ENCODE measurements at places on chromosomes 6 and 20.
A peak's percentile ranks its signal among the peaks of the same experiment; 100 is the strongest.

DNA sequence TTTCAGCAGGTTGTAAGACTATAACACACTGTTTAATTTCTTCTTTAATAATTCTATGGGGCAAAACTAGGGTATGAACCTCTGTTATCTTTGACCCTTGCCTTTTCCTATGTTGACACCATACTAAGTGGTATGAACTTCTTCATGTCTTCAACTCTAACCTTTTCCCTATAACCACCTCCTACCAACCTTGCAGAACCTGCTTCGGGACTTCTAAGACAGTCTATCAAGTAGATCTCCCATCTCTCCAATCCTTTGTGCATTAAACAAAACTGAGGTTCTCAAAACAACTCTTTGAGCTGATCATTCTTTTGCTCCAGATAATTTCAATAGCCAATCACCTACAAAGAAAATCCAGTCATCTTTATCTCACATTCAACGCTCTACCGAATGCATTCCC, 23.4 kb downstream of the SNAP91 start:
- DNase-seq, result no peak

DNA sequence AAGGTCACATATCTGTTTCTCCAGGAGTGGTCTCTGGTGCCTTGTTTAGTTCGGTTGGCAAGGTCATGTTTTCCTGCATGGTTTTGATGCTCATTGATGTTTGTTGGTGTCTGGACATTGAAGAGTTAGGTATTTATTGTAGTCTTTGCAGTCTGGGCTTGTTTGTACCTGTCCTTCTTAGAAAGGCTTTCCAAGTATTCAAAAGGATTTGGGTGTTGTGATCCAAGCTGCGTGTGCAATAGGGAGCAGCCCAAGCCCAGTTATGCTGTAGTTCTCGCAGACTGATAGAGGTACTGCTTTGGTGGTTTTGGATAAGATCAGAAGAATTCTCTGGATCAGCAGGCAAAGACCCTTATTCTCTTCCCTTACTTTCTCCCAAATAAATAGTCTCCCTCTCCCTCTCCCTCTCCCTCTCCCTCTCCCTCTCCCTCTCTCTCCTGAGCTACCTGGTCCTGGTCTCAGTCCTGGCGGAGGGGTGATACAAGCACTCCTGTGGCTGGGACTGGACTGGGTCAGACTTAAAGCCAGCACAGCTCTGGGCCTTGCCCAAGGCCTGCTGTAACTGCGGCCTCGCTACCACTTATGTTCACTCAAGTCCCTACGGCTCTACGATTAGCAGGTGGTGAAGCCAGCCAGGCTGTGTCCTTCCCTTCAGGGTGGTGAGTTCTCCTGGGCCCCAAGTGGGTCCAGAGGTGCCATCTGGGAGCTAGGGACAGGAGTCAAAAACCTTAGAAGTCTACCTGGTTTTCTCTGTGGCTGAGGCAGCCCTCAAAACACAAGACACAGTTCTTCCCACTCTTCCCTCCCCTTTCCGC, 27.3 kb upstream of the GRM4 start:
- peak; percentile 5 for DNase-seq

GRCh38 chr6:35085359-35086281, 55.5 kb downstream of the TCP11 start:
- DNase-seq, result no peak

DNA sequence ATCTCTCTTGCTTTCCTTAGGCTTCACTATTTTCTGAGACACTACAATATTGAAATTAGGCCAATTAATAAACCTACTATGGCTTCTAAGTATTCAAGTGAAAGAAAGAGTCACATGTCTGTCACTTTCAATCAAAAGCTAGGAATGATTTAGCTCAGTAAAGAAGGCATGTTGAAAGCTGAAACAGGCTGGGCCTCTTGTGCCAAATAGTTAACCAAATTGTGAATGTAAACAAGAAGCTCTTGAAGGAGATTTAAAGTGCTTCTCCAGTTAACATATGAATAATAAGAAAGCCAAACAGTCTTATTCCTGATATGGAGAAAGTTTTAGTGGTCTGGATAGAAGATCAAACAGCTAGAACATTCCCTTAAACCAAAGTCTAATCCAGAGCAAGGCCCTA, 236.3 kb downstream of the OTOR start:
- no peak for DNase-seq

DNA sequence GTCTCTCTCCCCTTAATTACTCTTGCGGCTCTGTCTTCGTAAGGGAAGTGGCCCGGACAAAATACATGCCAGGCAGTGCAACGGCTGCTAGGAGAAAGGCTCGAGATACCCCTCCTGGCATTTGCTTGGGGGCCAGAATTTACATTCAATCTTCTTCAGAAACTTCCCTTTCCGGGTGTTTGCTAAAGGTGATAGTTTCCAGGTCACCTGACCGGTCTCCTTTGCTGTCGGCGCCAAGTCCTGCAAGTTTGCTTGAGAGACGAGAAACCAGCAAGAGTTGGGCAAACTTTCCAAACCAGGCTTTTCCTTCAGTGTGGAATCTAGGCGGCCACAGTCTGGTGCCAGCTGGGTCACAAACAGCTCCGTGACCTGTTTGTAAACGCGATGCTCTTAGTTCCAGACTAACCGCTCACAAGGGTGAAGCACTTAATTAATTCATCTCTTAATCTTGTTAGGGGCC, 563 bp upstream of the SRSF3 start:
- peak; percentile 64 for DNase-seq

GRCh38 chr6:134145786-134146185, 93.4 kb upstream of the SLC2A12 start:
- DNase-seq, result no peak

GRCh38 chr20:22352019-22352418, 232.4 kb downstream of the FOXA2 start:
- DNase-seq, result no peak

- peak; percentile 53 for DNase-seq
These were observed 10.6 kb downstream of the CTCFL start for GRCh38 chr20:57514273-57514751.

GRCh38 chr6:69378326-69378725, 418.5 kb downstream of the LMBRD1 start:
- no peak for DNase-seq

- no peak for DNase-seq
These were observed 178.3 kb downstream of the TMEM242 start for GRCh38 chr6:157144859-157145568.

- DNase-seq, result no peak
These were observed 5.2 kb upstream of the BTBD9 start for GRCh38 chr6:38644951-38645350.

DNA sequence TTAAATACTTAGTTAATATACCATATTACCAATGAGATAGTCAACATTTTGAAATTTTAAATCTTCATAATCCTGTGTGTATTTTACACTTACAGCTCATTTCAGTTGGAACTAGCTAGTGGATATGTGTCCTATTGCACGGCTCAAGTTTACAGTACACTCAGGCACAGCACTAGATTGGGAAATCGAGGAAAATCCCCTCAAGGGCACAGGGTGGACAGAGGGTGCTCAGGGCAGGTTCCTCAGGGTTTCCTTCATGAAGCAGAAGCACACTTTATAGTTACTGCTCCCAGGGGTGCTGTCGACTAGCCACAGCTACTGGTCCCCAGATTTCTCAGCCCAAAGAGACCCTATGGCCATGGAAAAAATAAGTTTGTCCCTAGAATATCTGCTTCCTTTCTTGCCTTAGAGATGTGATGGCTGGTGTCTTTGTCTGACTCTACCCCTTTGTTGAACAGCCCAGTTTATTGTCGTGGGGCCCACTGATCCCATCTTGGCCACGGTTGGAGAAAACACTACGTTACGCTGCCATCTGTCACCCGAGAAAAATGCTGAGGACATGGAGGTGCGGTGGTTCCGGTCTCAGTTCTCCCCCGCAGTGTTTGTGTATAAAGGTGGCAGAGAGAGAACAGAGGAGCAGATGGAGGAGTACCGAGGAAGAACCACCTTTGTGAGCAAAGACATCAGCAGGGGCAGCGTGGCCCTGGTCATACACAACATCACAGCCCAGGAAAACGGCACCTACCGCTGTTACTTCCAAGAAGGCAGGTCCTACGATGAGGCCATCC, 1.5 kb downstream of the BTN2A1 start:
- no peak for DNase-seq

DNA sequence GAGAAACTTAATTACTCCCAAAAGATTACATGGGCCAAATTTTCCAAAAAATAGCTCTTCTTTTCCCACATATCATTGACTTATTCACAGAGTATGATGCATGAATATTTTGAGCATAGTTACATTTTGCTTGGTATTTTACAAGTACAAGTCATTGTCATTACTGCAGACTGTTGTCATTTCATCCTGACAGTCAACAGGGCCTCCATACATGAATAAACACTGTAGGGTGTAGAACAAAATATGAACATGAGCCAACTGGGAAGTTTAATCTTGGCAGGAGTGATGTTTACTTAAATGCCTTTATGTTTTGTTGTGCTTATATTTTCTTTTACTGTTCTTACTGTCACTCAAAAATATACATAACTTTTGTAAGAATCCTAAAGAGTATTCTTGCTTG, 340.7 kb downstream of the ADGRB3 start:
- no peak for DNase-seq

- no peak for DNase-seq
These were observed 4.9 kb downstream of the FRS3 start for GRCh38 chr6:41774841-41775240.

GRCh38 chr6:34938268-34938667, 49.2 kb downstream of the ANKS1A start:
- no peak for DNase-seq

DNA sequence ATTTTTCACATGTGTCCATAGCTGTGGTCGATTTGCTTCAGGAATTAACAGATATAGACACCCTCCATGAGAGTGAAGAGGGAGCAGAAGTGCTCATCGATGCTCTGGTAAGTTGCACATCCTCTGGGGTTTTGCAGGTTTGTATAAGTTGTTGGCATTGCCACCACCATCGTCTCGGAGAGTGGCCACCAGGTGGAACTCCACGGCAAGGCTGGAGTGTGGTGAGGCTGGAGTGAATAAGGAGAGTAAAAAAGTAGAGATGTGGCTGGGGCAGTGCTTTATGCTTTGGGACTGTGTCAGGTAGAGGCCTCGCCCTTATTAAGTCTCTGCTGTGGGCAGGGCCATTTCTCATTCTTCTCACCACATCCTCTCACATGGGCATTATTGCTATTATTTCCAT, 63.7 kb downstream of the CTNNBL1 start:
- DNase-seq, result no peak

DNA sequence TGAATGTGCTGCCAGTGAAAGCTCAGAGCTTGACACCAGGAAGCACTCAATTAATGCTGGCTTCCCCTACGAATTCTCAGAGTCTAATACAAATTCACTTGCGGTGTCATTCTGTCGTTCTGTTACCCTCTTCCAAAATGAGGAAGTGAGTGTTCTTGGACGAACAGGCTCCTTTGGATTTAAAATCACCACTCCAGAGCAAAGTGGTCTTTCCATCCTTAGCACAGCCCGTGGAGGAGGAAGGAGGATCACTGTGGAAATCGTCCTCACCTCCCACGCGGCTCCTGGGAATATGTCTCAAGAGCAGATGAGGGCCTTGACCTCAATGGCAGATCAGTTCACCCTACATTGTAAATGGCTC, 41.7 kb downstream of the RIOK1 start:
- no peak for DNase-seq

- DNase-seq, result no peak
These were observed 391.9 kb downstream of the CD109 start for GRCh38 chr6:74087899-74088298.

DNA sequence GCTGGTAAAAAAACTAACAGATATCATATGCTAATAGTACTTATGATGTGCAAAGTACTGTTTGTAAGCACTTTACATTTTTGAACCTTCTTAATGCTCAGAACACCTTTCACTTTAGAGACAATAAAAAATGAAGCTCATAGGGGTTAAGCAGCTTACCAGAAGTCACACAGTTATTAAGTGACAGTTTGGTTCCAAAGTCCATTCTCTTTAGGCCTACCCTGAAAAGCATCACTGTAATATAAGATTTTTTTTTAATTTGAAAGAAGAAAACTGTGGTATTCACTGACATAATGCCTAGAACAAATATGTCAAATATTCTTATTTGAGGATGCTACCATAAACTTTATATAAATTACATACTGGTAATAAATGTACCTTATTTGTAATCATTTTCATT, 127.6 kb upstream of the RUNX2 start:
- DNase-seq, result no peak

GRCh38 chr6:97059473-97059872, 134.9 kb downstream of the KLHL32 start:
- no peak for DNase-seq

- no peak for DNase-seq
These were observed 14.2 kb downstream of the EBF4 start for GRCh38 chr20:2706688-2707352.

DNA sequence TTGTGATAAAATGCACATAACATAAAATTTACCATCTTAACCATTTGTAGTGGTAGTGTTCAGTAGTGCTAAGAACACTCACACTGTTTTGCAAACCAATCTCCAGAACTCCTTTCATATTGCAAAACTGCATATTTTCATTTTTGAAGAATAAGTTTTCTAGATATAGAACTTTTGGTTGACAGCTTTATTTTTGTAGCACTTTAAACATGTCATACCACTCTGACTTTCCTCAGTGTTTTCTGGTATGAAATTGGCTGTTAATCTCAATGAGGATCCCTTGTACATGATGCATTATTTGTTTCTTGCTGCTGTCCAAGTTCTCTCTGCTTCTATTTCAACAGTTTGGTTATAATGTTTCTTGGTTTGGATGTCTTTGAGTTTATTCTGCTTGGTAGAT, 45.1 kb upstream of the MICB start:
- DNase-seq, result no peak

DNA sequence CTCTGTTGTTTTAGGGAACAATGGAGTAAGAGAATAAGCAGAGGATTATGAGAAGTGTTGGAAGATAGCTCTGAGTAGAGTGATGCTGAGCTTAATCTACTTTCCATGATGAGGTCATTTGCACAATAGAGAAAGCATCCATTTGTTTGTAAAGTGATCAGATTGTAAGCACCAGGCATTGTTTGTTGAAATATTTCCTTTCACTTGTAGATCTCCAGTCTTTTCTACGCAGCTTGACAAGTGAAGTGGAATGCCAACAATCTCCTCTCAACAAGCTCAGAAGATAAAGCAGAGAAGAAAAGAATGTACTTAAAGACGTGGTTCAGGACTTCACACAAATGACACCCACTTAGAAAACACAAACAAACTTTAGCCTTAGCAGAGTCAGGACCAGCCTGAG, 80.1 kb upstream of the MARCKS start:
- DNase-seq, result no peak

DNA sequence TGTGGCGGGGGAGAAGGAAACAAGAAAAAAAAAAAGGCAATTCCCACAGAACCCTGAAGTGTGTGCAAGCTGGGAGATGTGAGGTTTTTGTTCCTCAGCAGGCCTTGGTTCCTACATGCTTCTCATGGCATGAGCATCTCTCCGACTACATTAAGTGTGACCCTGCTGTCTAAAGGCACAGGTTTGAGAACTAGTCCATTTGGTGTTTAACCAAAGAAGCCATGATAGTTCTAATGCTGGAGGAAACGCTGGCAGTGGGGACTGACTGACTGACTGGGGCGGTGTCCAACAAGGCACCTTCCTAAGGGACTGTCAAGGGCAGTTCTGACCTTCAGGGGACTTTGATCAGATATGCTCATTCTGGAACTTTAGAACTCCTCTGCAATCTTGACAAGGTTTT, 3.8 kb downstream of the TXNDC5 start:
- no peak for DNase-seq

- no peak for DNase-seq
These were observed 684.6 kb downstream of the RFPL4B start for GRCh38 chr6:113031591-113032238.

- DNase-seq, result no peak
These were observed 24.7 kb downstream of the POFUT1 start for GRCh38 chr20:32232326-32232886.

All from activated naive CD4-positive, alpha-beta T cell treated with anti-CD3 and anti-CD28 coated beads, Interleukin-2, amount 10 ng/mL, durations not matched to agents 7 days and 5 days (primary cell).